Stimulated activated CD4-positive, alpha-beta T cell treated with anti-CD3 and anti-CD28 coated beads, Interleukin-4, amount 100 ng/mL, for 4 hours (primary cell): ENCODE measurements at places on chromosomes 3 and 15.

DNA sequence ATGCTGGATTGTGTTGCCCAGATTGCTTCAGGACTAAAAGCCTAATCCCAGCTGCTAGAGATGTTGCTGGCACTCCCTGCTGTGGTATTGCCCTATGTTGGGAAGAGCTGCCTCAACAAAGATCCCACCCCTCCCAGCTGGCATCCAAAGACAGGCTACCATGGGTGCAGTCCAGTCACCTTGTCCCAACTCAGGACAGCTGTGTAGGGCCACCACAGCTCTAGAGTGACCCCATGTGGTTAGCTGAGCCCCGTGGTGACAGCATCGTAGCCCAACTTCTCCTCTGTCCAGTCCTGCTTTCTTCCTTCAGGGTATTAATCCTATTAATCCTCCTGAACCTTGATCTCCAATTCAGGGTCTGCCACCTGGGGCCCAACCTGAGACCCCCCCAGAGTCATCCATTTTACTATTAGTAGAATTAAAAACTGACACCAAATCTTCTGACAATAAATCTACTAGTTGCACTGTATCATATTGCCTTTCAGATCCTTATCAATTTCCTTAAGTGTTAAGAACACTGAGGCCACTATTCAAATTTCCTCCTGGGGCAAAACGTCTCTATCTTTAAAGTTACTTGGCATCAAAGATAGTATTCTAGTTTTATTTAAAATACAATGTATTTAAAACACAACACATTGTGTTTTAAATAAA lies 83.5 kb downstream of the AQP9 start:
- DNase-seq = no peak

DNA sequence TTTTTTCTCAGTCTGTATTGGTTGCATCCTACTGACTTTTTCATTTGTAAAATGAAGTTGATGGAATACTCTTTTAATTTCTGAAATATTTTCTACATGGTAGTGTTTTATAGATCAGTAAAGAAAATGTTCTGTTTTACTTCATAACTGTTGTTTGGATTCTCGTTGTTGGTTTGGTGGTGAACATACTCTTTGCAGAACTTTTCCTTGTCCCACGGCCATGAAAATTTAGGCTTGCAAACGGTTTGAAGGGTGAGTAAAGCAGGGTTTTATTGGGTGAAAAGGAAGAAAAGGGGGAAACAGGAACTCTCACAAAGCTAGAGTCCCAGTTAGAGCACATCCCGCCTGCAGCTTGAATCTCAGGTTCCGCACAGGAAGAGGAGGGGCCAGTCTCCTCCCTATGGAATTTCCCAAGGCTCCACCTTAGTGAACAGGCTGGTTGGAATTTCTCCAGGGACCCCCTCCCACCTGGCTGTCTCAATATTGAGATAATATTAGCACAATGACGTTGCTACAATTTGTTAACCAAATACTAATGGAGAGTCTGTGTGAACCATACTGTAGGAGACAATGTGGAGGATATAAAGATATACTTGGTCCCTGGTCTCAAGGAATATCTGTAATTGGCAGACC lies 5.6 kb downstream of the PDCD6IP start:
- DNase-seq = no peak

- DNase-seq = no peak
These were observed 160.1 kb upstream of the DPH6 start for GRCh38 chr15:35705884-35706585.

DNA sequence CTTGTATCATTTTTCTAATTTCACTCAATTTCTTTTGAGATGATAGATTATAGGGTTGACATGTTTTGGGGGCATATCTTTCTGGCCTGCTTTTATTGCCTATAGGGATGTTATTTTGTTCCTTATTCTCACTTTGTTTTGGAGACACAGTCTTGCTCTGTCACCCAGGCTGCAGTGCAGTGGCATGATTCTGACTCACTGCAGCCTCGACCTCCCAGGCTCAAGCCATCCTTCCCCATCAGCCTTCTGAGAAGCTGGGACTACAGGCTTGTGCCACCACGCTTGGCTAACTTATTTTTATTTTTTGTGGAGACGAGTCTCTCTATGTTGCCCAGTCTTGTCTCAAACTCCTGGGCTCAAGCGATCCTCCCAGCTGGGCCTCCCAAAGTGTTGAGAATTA lies 72.8 kb upstream of the FAN1 start:
- DNase-seq = no peak

DNA sequence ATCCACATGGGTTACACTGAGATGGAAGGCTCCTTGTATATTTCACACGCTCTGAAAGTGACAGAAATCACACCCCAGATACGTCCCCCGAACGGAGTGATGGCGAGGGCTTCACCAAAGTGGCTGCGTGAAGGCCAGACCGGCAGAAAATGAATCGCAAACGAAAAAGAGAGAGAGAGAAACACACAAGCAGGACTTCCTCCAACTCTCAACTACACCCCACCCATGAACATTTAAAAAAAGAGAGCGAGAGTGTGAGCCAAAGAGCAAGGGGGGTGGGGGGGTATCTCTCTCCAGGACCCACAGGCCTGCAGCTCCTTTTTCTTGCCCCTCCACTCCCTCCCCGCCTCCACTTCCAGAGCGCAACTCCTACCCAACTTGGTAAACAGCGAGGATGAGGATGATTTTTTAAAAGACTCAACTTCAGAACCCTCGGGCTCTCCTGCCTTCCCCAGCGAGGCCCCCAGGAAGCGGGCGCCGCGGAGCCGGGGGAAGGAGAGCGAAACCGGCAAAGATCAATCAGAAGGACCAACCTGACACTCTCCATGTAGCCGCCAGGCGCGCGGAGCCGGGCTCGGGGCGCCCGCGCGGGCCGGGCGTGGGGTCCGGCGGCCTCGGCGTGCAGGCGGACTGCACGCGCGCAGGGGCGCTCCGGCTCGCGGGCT lies 519.1 kb downstream of the FOXP1 start:
- DNase-seq = peak; percentile 55
